ENCODE measurements at places on chromosomes 11 and 22. TPM values are rescaled to one million over a fixed set of nuclear protein-coding genes. Genes with fewer than 3 reads are reported as not detected.

GRCh38 chr11:36627006-36627405 is 29.0 kb upstream of the RAG2 start:
- no peak for DNase-seq

- DNase-seq = no peak
These were observed 936 bp downstream of the BRD1 start for GRCh38 chr22:49826603-49827270.

DNA sequence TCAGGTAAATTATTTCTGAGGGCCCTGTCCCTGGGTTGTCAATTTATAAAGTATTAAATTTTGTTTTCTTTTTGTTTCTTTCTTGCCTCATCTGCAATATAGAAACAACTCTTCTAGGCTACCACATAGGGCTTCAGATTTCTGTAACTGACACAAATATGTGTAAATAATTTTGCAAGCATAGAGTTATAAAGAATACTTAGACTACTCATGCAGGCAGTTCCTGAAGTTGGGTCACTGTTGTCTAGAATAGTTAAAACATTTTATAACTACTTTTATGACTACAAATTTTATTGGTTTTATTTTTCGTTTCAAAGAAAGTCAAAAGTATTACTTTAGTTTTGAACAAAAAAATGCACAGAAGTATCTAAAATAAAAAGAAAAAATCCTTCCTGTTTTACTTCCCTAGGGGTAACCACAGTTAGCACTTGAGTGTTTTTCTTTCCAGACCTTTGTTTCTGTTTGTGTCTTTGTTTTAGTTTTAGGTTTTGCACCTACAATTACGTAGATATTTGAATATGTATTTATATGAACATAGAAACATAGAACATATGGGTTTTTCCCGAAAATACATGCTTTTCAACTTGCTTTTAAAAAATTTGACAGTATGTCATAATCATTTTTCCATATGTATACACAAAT is 12.4 kb upstream of the TMEM123 start:
- DNase-seq = no peak

DNA sequence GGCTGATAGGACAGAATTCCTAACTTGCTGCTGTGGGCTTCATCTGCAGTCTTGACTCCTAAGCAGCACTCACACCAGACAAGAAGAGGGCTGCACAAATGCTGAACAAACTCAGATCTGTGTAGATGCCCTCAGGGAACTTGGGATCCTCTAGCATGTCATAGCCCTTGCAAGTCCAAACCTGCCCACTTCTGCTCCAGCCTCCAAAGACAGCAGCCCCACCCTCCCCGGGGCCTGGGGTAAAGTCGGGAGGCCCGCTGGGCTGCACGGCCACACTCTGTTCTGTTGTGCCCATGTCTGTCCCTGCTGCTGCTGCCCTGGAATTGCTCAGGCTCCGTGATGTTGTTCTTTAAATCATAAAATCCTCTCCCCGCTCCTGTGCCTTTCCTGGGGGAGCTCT is 28.3 kb downstream of the DRD2 start:
- DNase-seq = no peak

- DNase-seq = no peak
These were observed 37.3 kb upstream of the RRAS2 start for GRCh38 chr11:14396273-14396672.

- no peak for DNase-seq
These were observed 10.5 kb upstream of the MYEOV start for GRCh38 chr11:69283446-69283845.

GRCh38 chr22:26484360-26484706 is 656 bp downstream of the SRRD start:
- DNase-seq = no peak

The CARD16 gene
- total RNA-seq = 0.50 TPM

DNA sequence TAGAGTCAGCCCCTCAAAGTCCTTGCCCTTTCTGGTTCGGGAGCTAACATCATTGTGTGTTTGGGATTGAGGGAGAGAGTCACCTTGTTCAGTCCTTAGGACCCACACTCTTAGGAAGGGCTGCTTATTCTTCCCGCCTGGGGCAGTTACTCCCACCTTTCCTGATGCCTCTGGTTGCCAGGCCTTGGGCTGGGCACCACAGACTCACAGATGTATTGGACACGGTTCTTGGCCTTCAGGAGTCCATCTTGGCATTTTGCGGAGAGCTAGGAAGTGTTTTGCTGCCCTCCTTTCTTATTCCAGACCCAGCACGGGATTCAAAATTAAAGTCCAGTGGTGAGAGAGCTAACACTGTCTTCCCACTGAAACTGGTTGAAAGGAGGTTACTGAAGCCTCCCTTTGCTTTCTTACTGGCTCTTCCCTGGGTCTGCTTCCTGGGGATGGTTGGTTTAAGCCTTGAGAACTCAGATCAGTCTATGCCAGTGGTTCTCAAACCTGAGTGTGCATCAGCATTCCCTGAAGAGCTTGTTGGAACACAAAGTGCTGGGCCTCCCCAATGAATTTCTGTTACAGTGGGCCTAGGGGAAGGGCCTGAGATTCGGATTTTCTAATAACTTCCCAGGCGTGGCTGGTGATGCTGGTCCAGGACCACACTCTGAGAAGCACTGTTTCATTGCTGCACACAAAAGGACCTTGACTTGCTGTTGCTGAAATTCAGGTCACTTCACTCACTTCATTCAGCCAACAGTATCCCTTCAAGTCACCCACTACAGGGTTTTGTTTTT is 1.4 kb downstream of the OSBP2 start:
- DNase-seq = no peak

The SGSM1 gene
- total RNA-seq = not detected

DNA sequence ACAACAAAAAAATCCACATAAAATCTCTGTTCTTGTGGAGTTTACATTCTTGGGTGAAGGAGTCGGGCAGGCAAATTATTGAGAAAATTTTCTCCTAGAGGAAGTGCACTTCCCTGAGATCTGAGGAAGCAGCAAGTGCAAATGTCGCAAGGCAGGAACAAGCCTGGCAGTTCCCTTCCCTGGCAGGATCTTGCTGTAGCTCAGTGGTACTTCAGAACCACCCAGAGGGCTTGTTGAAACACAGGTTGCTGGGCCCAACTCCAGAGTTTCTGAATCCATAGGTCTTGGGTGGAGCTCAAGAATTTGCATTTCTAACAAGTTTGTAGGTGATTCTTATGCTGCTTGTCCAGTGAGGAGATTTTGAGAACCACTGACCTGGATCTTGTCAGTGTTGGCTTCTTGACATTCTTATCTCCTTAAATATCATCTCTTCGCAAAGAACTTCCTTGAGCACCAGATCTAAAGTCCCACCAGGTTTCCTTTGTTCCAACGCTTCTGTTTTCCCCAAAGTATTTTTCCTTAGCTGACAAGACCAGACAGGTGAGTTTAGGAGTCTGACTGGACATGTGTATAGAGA is 9.6 kb downstream of the QSER1 start:
- DNase-seq = no peak

DNA sequence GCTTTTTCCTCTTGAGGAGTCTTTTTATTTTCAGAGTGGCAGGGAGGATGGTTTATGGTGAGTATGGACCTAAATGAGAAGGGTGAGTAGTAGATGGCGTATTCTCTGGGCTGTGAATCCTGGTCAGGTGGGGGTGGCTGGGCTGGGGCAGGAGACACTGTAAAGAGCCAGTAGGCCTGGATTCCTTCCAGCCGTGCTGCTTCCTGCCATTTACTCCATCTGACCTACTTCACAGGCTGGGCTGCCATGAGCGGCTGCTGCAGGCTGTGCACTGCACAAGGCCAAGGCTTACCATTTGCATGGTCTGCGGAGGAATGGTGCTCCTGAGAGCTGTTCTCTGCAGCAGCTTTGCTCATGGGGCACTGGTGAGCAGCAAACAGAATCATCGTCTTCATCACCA is 297.6 kb downstream of the KIRREL3 start:
- DNase-seq = no peak

- peak; percentile 19 for DNase-seq
These were observed at the start of gene SSTR3 for GRCh38 chr22:37212174-37212906. SSTR3 (minus strand) TSS chr22:37212477; CDS start chr22:37207803, 4,674 bp downstream.

The KDELR3 gene
- total RNA-seq = 73.5 TPM

DNA sequence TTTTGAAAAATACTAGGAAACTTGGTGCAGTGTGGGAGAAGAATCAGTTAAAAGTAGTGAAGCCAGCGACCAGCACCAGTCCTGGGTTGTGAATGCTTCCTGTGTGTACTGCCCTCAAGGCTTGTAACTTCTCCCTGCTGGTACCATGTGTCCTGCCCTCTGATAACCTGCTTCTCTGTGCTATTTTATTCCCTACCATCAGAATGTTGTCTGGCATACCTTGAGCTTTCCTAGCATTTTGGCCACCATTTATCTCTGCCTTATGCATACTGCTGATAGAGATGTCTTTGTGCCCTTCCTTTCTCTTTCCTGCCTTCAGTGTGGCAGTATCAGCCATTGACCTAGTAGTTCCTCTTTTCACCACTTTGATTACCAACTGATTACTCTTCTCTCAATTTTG is 2.0 kb downstream of the GTF2H1 start:
- DNase-seq = no peak

- no peak for DNase-seq
These were observed 33.7 kb downstream of the PICALM start for GRCh38 chr11:86035164-86035563.

GRCh38 chr11:82082976-82083375 is 650.7 kb downstream of the FAM181B start:
- no peak for DNase-seq

GRCh38 chr11:100232006-100232405 is 455.1 kb upstream of the ARHGAP42 start:
- peak; percentile 90 for DNase-seq

The FIBIN gene
- total RNA-seq = 24.5 TPM

DNA sequence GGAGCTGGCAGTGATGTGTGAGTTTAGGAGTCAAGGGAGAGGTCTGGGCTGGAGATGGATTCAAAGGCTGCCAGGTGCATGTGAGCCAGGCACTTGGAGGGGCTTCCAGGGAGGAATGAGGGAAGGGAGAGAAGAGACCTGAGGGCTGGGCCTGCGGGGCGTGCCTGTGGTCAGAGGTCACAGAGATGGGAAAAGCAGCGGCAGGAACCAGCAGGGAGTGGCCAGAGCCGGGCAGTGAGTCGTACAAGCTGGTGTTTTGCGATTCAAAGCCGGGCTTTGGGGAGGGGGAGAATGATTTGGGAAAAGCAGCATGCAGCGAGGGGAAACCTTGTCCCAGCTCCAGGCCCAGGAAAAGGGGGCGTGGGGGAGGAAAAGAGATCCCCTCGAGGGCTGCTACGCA is 96.9 kb upstream of the RTL6 start:
- no peak for DNase-seq

- DNase-seq = no peak
These were observed 59.8 kb upstream of the FAR1 start for GRCh38 chr11:13608656-13609055.

DNA sequence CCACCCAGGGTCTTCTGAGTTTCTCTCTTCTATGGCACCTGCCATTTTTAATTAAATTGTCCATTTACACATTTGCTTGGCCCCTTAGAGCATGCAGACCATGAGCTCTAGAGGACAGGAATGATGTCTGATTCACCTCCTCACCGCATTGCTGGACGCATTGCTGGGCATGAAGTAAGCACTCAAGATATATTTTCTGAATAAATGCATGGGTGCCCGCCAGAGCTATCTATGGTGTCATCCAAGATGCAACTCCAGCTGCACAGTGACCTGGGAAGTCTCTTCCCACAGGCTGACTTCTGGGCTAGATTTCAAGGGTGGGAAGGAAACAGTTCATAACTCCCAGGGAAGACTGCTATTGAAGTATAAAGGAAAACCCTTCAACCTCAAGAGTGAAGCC is 66.6 kb upstream of the ASPHD2 start:
- DNase-seq = peak; percentile 25

DNA sequence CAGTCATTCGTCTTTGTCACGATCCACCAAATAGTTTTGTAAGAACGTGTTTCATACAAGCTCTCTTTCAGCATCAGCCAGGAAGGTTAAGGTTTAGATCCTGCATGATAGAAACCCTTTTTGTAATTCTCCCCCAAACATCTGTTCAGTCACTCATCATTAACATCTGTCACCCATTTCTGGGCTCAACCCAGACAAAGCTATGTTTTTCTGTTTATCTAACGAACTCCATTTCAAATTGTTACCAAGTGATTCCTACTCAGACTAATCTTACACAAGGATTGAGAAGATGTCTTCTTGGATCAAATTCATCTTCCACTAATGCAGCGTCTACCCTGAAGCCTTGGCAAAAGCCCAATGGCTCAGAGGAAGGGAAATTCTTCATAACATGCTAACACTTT is 58.8 kb downstream of the FZD4 start:
- no peak for DNase-seq

- DNase-seq = no peak
These were observed 31.2 kb upstream of the CLNS1A start for GRCh38 chr11:77668760-77669159.

GRCh38 chr22:29493636-29494035 is 13.6 kb downstream of the NEFH start:
- DNase-seq = no peak

DNA sequence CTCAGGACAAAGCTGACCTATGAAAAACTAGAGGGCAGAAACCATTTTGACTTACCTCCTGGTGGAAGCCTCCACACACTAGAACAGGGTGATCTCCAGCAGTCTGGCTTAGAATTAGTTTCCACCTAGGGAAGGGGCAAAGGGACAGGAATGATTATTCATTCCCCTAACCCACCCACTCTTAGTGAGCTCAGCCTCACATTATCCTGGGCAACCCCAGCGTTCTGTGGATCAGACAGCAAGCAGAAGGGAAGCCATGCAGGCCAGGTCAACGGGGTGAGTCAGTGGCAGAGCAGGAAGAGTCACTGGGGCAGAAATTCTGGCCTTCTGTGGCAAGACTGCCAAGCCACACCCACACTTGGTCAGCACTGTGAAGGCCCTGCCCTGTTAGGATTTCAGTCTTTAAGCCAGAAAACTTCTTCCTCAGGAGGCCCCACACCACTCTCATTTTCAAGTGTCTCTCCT is 10.5 kb downstream of the NUMA1 start:
- peak; percentile 95 for DNase-seq

The MOV10L1 gene
- not detected for total RNA-seq

The EFEMP2 gene
- total RNA-seq = 35.0 TPM

The CRYBB2 gene
- total RNA-seq = not detected

DNA sequence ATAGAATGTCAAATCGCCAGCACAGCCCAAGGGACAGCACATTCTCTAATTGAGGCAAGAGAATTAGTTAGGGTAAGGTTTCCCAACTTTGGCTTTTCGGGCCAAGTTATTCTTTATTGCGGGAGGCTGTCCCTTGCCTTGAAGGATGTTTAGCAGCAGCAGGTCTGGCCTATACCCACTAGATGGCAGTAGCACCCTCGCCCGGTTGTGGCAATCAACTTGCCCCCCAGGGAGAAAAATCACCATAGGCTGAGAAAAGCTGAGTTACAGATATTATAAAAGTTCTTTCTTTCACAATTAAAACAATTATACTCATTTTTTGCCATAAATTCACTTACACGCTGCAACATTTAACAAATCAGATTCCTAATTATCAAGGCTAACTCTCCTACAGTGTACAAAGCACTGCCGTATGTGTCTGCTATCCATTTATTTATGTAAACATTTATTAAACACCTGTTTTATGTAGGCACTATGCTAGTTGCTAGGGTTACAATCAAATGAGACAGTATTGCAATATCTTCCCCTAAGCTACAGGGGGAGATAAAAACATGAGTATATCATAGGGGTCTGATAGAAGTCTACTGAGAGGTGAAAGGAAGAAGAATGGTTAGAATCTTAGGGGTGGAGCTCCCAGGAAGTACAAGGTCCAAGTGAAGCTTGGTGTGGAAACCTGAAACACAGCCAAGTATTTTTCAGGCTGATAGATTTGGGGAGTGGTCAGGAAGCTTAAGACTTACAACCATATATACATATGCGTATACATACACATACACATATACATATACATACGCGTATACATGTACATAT is 452.3 kb downstream of the RAB38 start:
- DNase-seq = no peak

- no peak for DNase-seq
These were observed 14.6 kb upstream of the MIAT start for GRCh38 chr22:26642465-26643417.

- DNase-seq = peak; percentile 67
These were observed 1.6 kb downstream of the SLN start for GRCh38 chr11:107710301-107710700.

All from renal cortical epithelial cell (primary cell).